ENCODE measurements at places on chromosomes 5 and 9.

DNA sequence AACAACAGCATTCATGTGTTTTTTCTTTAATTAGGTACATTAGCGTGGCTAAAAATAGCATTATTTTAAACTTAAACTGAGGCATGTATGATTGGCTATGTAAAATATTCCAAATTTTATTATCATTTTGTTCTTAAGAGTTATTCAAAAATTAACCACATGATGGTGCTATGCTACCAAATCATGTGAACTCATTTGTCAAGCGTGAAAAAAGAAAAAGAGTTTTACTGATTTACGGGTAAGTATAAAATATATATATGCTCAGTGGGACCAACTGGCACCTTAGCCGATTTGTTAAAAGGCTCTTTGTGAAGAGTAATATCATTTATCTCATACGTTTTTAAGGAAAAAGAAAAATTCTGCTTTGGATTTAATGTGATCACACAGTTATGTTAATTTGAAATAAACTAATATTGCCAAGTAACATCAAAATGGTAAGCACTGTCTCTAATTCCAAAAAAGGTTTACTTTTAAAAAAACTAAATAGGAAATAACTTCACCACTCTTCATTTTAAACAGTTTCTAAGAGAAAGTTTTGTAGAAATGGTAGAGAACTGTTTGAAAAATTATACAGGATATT, 1042.3 kb downstream of the CDH12 start:
- peak; percentile 2 for DNase-seq

DNA sequence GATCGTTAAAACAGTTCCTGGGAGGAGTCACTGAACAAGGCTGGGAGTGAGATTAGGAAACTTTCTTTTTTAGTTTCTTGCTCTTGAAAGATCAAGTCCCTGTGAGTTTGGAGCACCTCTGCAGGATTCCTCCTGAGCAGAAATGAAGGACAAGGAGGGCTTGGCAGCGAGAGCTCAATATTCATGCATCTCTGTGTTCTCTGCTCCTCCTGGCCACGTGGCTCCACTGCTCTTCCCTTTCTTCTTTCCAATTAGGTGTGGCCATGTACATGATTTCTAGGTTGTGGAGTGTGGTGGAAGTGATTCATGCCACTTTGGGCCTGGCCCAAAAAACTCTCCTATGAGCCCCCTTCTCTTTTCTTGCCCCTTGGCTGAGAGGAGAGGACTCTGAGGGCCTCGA, 67.2 kb downstream of the FGF18 start:
- DNase-seq, result no peak

- no peak for DNase-seq
Measured at GRCh38 chr9:117705386-117705785, 1.2 kb downstream of the TLR4 start.

- peak; percentile 12 for DNase-seq
Measured at GRCh38 chr5:108481355-108481931, 99.5 kb upstream of the FBXL17 start.

- DNase-seq, result no peak
Measured at GRCh38 chr5:158634714-158635113, 465.0 kb downstream of the EBF1 start.

DNA sequence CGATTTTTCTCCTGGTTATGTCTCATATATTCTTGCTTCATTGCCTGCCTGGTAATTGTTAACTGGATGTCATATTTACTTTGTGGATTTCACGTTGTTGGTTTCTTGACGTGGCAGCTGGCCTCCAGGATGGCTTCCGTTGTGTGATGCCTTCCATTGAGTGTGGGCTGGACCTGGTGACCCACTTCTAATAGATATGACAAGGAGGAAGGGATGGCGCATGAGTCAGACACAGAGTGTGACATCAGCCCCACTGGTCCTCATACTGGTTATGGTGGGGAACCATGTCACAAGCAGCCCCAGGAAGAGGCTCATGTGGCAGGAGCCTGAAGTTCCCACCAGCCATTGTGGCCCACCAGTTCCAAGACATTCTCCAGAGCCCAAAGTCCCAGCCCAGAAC, 6.4 kb upstream of the PAEP start:
- DNase-seq, result no peak

DNA sequence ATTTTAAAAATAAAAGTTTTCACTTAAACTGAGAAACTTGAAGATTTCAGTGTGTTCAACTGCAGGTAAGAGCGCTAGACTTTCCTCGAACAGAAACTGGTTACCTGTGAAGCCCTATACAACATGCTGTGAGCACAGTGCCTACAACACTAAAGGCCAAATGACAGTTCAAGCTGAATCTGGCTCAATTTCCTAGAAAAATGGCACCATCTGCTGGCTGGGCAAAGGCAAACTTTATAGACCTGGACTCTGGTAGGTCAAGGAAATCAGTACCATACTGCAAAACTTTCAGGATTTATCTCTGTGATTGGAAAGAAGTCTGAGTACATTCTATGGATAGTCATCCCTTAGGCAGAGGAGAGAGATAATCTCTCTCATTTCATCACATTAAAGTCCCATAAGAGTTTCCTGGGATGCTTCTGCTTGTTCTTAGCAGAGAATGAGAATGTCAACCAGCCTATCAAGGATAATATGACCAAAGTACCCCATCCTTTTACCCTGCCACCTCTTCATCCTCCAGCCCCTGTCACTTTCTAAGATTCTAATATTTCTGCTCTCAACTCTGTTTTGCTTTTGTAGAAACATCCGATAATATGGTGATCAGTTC, 31.8 kb upstream of the FOXB2 start:
- peak; percentile 53 for DNase-seq

DNA sequence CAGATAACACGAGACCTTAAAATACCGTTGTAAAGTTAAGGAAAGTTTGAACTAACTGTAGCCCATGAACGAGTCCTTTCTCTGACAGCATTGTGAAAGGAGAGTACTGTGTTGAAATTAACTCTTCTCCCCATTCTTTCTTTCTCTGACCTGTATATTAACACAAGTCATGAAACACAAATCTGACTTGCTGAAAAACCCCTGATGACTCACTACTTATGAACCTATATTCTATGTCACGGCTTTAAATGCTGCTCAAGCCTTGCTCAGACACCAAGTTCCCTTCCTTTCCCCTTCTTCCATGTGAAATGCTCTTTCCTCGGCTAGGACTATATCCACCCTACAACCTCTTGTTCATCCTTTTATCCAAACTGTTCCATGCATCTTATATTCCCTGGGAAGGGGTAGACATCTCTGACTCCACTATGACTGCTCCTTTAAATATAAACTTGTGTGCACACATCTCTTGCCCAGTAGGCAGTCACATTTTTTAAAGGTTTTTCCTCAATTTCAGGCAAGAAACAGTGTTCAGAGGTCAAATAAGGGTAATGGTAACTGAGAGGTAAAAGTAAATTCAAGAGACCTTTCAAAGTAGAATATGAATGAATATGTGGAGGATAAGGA, 142.9 kb downstream of the NFIB start:
- DNase-seq, result peak; percentile 4

DNA sequence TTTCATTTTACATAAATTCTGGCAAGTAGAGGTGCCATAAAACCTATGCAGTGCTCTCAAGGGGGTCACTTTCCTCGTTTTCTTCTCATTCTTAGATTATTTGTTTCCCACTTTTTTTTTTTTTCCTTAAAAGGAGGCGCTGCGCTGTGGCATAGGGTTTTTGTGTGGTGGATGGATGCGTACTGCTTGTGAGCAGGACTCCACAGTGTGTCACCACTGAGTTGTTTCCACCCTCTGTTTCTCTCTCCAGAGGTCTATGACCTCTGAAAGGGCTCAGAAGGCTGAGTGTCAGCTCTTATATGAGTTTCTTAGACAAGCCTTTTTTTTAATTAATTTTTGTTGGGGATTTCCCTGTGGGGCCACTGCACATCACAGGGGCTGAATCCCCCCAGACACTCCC, 13.6 kb upstream of the CLTB start:
- no peak for DNase-seq

DNA sequence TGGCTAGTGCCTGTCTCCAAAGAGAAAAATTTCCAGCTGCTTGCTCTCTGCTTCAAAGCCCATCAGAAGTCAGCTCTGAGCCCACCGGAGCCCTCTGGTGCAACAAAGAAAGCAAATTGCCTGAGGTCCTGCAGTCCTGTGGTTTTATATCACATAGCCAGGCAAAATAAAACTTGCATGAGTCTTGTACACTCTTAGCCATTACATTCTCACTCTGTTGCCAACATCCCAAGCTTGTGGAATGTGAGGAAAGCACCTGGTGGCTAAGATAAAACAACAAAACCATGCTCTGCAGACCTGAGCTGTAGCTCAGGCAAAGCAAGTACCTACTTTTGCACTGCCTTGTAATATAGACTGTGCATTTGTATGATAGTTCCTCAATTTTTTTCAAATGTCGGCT, 133.7 kb downstream of the GPBP1 start:
- DNase-seq, result no peak

- no peak for DNase-seq
Measured at GRCh38 chr9:88198341-88198807, 60.1 kb upstream of the SPATA31C2 start.

- DNase-seq, result no peak
Measured at GRCh38 chr5:13910637-13911288, 33.7 kb downstream of the DNAH5 start.

DNA sequence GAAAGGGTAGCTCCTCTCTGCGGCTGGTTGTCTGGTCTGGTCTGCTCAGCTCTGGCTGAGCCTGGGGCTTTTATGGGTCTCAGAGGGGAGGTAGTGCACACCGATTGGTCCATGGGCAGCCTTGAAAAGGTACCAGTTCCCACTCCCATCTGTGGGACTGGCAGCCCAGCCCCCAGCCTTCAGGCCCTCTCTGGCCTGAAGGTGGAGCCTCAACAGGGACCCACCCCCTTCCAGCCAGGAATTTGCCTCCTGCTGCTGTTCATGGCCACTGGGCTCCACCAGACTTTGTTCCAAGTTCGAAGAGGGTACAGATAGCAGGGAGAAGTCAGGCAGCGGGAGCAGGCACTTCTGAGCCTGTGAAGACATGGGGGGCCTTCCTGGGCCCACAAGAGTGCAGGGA, 165.3 kb upstream of the SLC27A6 start:
- no peak for DNase-seq

DNA sequence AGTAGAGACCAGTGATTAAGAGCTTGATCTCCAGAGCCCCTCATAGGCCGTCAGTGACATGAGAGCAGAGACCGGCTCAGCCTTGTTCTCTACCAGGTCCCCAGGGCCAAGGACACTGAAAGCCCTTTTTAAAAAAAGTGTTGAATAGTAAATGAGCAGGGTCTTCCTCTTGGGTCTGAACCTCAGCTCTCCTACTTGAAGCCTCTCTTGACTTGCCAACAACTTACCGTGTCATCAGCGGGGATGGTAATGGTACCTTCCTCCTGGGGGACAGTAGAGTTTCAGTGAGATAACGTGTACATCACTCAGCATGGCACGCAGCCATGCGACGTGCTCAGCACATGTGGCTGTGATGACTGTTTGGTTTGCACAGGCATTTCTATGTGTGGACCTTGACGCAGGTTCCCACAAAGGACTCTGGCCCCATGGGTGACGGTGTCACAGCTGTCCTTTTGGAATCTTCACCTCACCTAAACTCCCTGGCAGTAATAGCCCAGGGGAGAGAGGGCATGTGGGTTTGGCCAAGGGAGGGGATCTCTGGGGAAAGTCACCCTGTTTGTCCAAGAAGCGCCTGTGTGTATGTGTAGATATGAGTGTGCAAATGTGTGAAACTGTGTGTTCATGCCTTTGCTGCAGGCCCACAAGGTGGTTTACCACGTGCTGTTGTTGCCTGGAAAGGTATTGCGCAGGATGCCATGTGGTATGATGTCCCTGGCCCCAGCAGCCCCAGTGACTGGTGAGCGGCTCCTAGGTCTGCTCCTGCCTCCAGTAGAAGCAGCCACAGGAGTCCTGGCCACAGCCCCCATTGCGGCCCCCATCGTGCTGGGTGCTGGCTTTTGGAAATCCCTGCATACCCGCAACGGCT, 18.7 kb downstream of the ERGIC1 start:
- no peak for DNase-seq

DNA sequence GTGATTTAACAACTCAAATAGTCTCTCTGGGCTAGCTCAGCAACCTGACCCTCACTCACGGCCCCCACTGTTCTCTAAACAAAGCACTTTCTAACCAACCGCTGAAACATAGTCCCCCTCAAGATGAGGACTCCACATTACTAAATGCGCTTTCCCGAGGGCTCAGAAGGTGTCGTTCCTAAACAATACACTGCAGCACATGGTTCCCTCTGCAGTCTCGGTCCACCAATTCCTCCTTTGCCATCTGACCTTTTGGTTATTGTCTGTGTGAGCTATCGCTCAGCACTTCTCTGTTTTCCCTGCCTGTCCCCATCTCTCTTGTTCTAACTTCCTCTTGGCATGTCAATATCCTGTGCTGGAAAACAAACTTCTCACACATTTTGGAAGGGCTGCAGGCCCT, 7.2 kb downstream of the EPB41L4A start:
- no peak for DNase-seq

DNA sequence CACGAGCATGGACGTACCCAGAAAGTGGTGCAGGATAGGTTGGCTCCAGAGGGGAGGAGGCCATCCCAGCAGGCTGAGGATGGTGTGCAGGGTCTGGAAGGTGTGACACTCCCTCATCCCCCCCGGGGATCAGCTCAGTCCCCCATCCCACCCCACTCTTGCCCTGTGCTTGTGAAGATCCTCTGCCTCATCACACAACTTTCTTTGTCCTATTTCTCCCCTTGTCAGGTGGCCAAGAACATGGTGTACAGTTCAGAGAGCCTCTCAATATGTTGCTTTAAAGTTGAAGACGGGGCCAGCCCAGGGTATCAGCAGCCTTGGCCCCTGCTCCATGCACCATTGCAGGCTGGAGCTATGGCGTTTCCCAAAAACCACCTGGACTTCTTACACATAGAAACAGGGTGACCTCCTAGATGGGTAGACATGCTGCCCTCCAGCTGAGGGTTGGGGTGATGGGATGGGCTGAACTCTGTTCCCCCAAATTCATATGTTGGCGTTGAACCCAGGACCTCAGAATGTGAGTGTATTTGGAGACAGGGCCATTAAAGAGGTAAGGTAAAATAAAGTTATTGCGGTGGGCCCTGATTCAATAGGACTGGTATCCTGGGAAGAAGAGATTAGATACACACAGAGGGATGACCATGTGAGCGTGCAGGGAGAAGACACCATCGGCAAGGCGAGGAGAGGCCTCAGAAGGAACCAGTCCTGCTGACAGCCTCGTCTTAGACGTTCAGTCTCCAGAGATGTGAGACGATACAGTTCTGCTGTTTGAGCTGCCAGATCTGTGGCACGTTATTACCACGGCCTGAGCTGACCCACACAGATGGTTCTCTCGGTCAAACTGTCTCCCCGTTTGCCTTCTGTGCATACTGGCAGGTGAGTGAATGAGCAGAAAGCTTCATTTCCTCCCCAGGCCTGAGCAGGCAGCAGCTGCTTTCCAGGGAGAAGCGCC, 272.5 kb downstream of the GADD45G start:
- DNase-seq, result no peak

DNA sequence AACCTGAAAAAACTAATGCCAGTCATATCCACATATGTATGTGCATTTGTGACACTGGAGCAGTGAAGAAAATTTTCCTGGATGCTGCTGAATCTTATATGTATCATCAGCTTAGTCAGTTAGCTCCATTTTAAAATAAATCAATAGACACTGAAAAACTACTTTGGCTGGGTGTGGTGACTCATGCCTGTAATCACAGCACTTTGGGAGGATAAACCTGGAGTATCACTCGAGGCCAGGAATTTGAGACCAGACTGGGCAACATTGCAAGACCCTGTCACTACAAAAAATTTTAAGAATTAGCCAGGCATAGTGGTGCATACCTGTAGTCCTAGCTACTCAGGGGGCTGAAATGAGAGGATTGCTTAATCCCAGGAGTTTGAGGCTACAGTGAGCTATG, 511.0 kb upstream of the TLE4 start:
- DNase-seq, result no peak

- no peak for DNase-seq
Measured at GRCh38 chr5:41118177-41118576, 47.0 kb upstream of the MROH2B start.

All from GM13977 (cell line).